ENCODE measurements at places on chromosomes 2 and 18.

- no peak for DNase-seq
Observed at GRCh38 chr2:176872406-176872805, 340.2 kb upstream of the HNRNPA3 start.

DNA sequence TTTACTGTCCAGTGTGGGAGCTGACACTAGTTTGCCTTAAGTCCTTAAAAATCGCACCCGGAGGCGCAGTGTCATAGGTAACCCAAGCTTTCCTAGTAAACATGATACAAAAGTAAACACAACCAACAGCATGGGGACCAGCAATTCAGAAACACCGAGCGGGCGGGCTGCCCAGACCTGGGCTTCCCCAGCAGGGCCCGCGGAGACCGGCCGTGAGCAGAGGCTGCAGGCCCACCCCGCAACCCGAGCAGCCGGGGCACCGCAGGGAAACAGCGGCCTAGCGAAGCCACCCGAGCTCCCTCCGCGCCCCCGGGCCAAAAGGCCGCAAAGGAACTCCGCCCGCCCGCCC is 296 bp downstream of the TTC21B start:
- DNase-seq: no peak

- DNase-seq: no peak
Observed at GRCh38 chr2:36993841-36994620, 27.7 kb upstream of the STRN start.

- DNase-seq: no peak
Observed at GRCh38 chr2:99158599-99158998, 3.8 kb downstream of the LIPT1 start.

DNA sequence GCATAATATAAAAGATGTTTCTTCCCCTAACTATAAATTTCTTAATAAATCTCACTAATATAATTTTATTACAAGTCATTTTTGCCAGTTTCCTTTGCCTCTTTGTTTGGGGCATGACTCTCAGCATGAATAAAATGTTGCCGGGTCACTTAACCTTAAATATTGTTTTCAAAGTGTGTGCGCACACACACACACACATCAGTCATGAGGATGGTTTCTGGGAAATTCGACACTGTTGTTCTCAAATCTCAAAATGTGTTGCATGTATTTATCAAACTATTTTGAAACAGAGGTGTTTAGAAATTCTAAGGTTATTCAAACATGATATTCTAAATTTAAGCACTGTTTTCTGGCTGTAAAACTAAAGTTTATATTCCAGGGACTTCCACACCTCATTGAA is 31.5 kb downstream of the FAP start:
- DNase-seq: no peak

- DNase-seq: no peak
Observed at GRCh38 chr2:6168485-6168884, 476.3 kb downstream of the SOX11 start.
